Cortex of kidney (tissue), 1 donor: ENCODE measurements at places on chromosomes 11 and 22.

DNA sequence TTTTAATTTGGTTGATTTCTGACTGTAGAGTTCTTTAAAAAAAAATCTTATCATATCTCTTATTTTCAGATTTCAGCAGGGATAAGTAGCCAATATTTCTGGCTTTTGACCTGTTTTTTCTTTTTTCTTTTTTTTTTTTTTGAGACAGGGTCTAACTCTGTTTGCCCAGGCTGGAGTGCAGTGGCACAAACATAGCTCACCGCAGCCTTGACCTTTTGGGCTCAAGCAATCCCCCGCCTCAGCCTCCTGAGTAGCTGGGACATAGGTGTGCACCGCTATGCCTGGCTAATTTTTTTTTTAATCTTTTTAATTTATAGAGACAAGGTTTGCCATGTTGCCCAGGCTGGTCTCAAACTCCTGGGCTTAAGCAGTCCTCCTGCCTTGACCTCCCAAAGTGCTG lies 23.9 kb upstream of the ZBTB44 start:
- no peak for DNase-seq

DNA sequence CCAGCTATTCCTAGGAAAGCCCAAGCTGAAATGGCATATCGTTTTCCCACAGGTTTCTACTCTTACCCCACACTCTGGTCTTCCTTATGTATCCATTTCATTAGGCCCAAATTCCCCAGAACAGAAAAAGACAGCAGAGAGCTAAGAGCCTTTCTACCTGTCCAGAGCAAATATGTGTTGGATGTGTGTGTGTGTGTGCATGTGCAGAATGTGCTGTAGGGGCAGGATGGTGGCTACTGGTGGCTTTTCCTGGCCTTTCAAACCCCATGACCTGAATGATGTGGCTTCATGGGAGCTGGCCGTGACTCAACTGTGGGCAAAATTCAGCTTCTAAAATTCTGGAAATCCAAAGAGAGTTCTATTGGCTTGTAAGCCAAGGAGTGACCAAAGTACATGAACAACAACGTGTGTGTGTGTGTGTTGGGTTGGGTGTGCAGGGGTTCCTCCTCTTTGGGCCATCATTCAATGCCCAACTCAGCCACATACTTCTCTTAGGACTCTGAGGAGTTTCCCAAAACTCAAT lies 421.4 kb upstream of the CADM1 start:
- DNase-seq: no peak

GRCh38 chr11:113151521-113151920 lies 162.9 kb upstream of the TTC12 start:
- no peak for DNase-seq

DNA sequence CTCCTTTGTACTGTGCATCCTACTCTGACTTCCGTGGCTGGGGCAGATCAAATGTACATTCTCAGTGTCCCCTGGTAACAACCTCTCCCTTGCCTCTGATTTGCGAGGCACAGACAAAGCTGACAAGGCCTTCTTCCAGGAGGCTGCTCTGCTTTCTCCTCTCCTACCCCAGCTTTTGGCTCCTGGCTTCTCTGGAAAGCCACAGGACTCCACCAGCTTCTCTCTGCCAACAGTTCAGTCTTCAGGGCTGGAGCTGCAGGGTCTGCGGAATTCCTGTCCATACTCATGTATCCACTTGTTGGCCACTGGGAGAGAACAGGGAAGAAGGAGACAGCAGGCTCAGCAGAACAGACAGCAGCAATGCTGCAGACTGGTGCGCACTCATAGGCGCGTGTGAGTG lies 44.4 kb downstream of the P4HA3 start:
- DNase-seq: no peak

GRCh38 chr22:45238957-45239680 lies 1.6 kb downstream of the KIAA0930 start:
- no peak for DNase-seq

DNA sequence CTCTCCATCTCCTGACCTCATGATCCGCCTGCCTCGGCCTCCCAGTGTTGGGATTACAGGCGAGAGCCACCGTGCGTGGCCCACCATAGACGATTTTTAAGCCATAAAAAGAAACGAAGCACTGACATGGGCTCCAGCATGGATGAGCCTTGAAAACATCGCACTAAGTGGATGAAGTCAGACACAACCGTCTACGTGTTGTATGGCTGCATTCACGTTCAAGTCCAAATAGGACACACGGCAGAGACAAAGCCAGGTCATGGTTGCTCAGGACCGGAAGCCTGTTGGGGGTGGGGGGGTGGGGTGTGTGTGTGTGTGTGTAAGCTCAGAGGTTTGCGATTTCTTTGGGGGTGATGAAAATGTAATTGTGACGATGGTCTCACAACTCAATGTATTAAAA lies 10.0 kb downstream of the RRP7A start:
- DNase-seq: no peak

DNA sequence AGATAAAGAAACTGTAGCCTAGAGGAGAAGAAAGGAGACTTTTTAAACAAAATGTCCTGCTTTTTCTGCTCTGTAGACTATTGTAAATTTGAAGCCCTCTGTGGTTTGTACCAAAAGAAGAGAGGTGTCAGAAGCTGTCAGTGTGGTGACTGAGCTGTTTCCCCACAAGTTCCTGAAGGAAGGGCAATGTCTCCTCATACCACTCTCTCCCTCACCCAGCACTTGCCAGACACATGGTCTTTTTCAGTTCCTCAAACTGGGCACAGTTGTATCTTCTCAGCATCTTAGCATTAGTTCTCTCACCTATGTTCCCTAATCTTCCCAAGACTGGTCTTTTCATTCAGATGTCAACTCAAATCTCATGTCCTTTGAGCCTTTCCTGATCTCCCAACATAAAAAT lies 4.3 kb downstream of the BCO2 start:
- DNase-seq: no peak

- DNase-seq: no peak
These were observed 199.0 kb downstream of the BRD1 start for GRCh38 chr22:49628391-49629260.

DNA sequence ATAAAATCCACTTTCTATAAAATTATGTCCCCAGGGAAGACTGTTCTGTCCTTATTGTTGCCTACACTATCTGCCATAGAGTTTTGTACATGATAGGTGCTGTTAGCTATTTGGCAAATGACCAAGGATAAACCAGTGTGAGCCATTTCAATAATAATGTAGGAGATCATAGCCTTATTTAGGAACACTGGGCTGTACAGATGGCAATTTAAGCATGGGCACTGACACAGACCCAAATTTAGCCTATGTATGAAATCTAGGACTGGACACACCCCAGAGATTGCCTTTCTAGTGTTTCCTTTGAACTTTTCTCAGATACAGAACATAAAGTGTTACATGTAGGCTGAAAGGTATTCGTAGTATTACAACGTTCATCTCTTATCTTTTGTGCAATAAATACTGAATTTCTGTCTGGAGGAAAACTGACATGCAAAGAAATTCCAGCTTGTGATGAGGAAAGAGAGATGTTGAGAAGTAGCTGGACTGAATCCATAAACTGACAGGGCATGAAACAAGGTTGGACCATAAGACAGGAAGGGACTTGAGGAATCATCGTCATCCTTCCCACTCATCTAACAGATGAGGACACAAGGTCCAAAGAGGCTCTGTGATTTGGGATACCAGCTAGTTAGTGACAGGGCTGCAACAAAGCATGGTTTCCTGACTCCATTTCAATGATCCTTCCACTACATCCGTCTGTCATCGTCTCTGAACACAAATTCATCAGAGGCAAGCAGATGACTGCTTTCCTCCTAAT lies 60.3 kb downstream of the TMPRSS5 start:
- no peak for DNase-seq

- no peak for DNase-seq
These were observed 72.8 kb upstream of the CLNS1A start for GRCh38 chr11:77710358-77710757.

- DNase-seq: no peak
These were observed 33.7 kb downstream of the EXPH5 start for GRCh38 chr11:108559904-108560303.

- DNase-seq: no peak
These were observed 196.3 kb upstream of the ARHGAP20 start for GRCh38 chr11:110908401-110909105.

GRCh38 chr22:37999236-37999635 lies 14.9 kb upstream of the SOX10 start:
- DNase-seq: no peak
